ENCODE measurements at places on chromosomes 12 and 14.

DNA sequence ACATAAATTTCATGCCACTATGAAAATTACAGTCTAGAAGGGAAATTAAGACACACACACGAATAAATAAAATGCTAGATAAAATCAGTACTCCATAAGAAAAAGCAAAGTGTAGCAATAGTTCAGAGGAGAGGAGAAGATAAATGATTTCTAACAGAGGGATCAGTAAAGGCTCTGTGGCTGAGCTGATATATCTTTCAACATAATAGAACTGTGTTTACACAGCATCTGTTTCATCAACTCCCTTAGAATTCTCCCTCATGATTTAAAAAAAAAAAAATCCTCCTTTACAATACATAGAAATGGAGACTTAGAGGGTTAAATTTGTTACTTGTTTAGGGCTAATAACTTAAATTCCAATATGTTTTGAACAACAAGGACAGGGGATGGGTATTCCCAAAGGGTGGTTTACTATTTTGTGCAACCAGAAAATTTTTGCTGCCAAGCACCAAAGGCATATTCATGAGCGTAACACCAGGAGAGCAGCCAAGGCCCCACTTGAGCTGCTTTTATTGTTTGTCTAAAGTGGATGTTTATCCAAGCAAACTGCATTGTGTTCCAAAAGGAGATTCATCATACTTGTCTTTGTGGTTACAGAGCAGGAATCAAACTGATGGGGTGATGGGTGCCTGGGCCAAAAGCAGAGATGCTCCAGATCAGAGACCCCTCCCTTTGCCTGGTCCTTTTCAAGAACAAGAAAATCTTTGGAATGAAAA is 162.7 kb downstream of the BMP4 start:
- peak; percentile 29 for ATAC-seq

GRCh38 chr14:69784942-69785341 is 12.1 kb downstream of the SLC10A1 start:
- ATAC-seq = peak; percentile 2

DNA sequence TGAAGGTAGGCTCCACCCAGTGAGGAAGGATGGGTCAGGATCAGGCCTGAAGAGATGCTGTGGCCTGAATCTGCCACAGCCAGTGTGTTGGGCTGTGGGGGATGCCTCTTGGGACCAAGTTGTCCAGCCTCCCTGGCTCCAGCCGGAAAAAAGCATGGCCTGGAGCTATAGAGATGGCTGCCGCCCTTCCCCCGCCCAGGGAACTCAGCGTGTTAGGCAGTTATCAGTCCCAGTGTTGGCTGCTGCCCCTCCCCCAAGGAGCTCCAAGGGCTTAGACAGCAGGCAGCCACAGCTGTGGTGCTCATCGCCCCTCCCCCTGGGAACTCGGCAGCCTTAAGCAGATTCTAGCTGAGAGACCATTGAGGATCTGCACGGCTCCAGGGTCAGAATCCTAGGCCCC is 158.0 kb downstream of the CAPZA3 start:
- ATAC-seq = no peak

GRCh38 chr14:75751296-75751695 is 90.2 kb downstream of the TTLL5 start:
- no peak for ATAC-seq

- peak; percentile 70 for ATAC-seq
Observed at GRCh38 chr12:42296503-42297109, 29.3 kb downstream of the ZCRB1 start.

DNA sequence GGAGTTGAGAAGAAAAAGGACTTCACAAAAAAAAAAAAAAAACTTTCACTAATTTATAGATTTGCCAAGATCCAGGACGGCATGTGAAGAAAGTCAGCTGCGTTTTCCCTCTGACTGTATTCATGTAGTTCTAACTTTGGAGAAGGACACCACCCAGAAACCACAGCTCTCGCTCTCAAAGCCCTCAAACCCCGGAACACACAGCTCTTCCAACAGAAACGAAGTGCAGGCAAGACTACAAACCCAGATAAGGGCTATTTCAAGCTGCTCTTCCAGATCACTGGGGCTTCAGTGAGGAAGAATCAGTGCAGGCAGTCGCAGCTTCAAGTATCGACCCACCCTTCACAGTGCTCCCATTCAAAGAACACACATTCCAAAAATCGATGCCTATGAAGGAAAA is 13.2 kb downstream of the KCNH5 start:
- ATAC-seq = no peak

DNA sequence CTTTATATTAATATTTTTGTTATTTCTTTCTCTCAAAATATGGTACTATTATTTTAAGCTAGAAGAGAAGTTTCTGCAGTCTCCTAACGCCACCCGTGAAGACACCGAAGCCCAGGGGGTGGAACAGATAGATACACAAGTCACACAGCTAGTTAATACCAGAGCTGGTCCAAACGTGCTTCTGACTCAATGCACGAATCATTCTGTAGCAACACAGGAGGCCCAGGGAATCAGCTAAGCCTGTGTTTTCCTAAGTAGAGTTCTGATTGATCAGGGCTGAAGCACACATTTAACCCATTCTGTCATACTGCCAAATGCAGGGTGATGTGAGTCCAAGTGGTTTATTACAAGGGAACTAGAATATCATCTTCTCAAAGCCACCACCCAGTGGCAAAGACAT is 116.9 kb upstream of the PWP1 start:
- ATAC-seq = no peak

DNA sequence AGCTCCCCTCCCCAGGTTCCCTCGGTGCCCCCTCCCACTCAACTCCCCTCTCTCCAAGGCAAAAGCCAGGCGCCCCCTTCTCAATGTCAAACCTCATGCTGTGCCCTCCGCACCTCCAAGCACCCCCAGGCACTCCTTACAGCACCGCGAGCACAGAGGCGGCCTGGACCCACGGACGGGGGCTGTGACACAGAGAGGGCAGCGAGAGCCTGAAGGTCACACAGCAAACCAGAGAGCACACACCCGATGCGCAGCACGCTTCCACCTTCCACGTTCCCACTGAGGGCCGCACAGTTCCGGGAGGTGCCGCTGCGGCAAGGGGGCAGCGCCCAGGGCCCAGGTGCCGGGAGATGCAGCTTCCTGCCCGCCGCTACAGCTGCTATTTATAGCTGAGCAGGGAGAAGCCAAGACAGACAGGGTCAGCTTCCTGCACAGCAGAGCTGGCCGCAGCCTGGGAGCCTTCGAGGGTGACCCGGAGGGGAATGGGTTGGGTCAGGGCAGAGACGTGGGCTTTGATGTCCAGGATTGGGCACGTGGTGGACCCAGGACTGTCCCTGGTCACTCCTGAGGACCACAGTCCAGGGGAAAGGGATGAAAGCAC is 12.9 kb downstream of the NCOR2 start:
- ATAC-seq = no peak

GRCh38 chr14:57254884-57255283 is 13.8 kb downstream of the EXOC5 start:
- ATAC-seq = no peak

DNA sequence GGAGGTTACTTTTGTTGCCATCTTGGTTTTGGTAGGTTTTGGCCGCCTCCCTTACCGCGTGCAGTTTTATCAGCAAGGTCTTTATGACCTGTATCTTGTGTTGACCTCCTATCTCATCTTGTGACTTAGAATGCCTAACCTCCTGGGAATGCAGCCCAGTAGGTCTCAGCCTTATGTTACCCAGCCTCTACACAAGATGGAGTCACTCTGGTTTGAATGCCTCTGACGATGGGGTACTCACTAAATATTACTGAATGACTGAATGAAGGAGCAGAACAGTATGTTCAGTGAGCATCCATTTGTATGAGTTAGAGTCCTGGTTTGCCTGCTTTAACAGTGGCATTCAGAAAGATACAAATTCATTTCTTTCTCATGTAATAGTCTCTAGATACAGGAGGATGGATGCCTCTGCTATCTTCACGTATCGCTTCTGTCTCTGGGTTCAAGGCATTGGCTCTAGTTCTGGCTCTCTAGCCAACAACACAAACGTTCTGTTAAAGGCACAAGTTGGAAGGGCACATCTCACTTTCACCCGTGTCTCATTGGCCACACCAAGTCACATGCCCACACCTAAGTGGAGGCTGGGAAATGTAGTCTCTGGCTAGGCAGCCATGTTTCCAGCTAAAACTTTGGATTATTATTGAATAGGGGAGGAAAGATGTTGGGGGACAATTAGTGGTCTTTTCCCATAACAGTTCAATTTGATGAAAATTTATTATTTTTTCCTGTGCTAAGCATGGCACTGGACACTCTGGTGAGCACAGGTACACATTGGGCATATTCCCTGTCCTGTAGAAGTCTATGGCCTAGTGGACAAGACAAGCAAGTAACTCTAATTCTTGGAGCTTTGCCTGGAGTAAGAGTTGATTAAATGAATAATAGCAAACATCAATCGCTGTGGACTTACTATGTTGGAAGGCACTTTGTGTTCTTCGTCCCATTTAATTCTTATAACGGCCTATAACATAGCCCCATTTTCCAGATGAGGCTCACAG is 75.2 kb upstream of the RPH3A start:
- ATAC-seq = no peak

GRCh38 chr12:24138041-24138440 is 188.6 kb upstream of the SOX5 start:
- ATAC-seq = no peak

DNA sequence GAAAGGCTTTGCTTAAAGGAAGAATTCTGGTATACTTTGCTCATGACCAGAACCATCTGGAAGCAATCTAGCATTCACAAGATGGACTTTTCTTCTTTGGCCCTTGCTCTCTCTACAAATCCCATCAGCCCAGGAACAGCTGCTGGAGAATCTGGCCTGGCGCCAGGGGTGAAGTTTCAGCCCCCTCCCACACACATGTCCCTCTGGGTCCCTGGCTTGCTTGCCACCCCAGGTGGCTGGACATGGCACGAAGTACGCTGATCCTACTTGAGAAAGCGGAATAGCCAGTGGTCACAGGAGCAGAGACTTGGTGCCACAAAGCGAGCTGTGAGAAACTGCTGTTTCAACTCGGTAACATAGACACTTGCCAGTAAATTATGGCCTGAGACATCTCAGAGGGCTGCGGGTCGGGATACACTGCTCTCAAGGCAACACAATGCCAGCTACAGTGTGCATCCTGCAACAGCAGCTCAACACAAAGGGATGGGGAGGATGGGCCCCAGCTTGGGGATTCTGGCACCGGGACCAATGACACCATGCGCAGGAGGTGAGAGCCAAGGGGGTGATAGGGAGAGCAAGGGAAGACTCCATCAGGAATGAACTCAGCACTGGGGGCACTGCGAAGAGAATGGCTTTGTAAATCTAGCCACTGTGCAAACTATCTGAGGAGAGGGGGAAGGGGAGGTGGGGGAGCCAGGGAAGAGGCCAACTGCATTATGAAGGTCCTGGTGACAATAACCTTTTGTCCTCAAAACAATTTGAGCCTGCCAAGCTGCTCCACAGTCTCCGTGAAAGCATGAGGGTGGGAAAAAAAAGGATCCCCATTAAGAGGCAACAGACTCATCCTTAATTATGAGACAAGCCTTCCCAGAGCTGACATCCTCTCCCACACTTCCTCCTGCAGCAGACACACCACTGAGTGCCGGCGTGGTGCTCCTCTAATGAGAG is 219.9 kb downstream of the PPM1H start:
- ATAC-seq = peak; percentile 66

GRCh38 chr12:100986595-100987547 is 192.3 kb downstream of the ANO4 start:
- no peak for ATAC-seq

- no peak for ATAC-seq
Observed at GRCh38 chr12:107377596-107378385, 284.4 kb upstream of the CRY1 start.

GRCh38 chr14:39203659-39204606 is 28.9 kb downstream of the PNN start:
- peak; percentile 94 for ATAC-seq

DNA sequence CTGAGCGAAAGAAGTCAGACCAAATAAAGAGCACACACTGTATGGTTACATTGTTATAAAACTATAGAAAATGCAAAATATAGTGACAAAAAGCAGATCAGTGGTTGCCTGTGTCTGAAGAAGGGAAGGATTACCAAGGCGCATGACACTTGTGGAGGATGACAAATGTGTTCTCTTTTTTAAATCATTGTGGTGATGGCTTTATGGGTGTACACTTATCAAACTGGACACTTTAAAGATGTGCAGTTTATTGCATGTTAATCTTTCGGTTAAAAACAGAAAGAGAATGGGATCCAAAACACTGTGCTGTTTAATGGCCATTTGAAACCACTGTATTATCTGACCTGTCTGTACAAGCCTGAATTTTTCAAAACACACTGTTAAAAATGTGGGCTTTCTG is 8.8 kb upstream of the CDK17 start:
- ATAC-seq = no peak

- ATAC-seq = peak; percentile 44
Observed at GRCh38 chr14:72883961-72884360, 9.9 kb downstream of the DPF3 start.

DNA sequence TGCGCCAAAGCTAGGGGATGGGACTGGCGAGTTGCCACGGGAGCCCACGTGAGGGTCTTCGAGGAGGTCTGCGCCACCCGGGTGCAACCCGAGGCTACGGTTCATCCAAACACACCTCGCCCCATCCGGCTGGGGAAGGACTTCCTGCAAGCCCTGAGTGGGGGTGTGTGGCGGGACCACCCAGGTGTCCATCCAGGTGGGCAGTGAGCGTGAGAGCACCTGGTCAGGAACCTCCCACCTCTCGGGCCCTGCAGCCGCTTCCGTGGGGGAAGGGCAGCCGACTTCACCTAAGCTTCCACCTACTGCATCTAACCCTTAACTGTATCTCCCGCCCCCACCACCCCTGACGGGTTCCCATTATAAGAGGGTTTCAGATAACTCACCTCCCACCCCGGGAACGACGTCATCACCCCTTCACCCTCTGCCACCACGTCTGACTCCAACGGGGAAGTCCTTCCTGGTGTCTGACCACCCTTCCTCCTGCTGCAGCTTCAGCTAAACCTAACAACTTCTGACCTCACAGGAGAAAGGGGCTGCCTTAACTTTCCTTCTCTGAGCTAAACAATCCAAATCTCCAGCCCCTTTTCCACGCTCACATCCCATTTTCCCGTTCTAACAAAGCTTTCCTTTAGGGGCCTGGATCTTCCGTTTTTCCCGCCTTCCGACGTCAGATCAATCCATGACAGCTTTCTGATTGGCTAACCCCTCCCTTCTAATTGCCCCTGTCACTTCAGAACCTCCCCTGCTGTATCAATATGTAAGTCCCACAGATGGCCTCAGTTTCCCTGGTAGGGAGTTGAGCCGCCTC is 27.4 kb upstream of the SMUG1 start:
- no peak for ATAC-seq

- no peak for ATAC-seq
Observed at GRCh38 chr12:41014643-41015020, 173.5 kb upstream of the PDZRN4 start.

DNA sequence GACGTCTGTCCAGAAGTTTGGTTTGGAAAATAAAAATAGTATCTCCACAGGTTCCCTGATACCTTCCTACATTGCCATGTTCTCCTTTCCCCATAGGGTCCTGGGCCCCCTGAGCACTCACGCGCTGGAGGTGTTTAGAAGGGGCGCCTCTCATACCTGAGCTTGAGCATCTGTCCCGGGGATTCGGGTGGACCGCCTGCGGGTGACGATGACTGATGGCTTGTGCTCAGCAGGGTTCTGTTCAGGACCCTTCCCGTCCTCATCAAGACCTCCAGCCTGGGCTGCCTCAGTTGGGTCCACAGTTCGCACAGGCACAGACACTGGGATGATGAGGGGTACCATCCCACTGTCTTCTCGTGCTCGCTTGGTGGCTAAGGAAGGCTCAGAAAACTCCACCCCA is 22.7 kb upstream of the PNMA1 start:
- no peak for ATAC-seq

Measured in motor neuron (in vitro differentiated cells).